ENCODE measurements at places on chromosomes 1 and 21.

GRCh38 chr1:151477066-151477465 lies 17.8 kb upstream of the POGZ start:
- no peak for DNase-seq

- DNase-seq: no peak
Measured at GRCh38 chr1:44084998-44085675, 33.5 kb upstream of the KLF17 start.

- DNase-seq: no peak
Measured at GRCh38 chr1:161770250-161770649, 4.1 kb downstream of the ATF6 start.

DNA sequence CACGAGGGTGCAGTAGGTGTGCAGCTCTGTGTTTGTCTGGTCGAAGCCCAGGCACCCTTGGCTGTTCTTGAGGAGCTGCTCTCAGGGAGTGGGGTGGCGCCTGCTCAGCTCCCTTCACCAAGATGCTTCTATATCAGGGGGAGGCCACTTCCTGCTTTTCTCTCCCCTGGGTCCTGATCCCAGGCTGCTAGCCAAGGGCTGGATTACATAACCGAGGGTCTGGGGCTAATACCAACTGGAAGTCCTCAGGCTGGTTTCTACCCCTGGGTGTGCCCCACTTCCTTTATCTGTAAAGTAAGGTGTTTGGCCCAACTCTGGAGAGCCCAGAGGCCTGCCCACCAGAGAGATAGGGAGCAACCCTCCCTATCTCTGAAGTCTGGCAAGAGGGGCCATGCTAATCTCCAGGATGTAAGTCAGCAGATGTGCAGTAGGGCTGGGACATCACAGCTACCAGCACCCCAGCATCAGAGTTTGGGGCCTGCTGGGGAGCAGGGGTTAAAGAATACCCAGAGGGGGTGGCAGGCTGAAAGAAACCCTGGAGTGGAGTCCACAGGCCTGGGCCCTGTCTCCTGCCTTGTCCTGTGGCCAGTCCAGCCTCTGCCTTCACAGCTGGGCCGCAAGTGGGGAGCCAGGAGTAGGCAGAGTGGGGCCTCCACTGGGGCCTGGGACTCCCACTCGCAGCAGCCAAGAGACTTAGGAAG lies 2.1 kb downstream of the SELENBP1 start:
- no peak for DNase-seq

- DNase-seq: no peak
Measured at GRCh38 chr1:203663294-203663693, 36.7 kb downstream of the ATP2B4 start.

DNA sequence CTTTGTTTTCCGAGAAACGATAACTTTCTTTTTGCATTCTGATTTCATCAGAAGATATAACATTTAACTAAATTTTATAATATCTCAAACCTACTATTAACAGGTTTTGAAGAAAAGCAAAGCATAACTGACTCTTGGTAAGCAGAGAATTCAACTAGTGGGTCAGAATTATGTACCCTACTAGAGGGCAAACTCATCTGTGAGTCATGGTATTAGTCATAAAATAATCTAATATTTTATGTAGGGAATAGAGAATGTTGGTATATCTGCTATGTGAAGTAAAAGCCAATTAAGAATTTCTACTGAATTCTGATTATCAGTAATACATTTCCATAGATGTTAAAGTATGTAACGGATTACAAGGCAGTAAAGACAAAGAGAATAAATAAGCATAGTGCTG lies 56.8 kb downstream of the USP1 start:
- DNase-seq: no peak

Data from NCI-H2081 (cell line).